CD4-positive, alpha-beta memory T cell (primary cell): ENCODE measurements at places on chromosomes 6 and 20. TPM values are rescaled to one million over a fixed set of nuclear protein-coding genes. Genes with fewer than 3 reads are reported as not detected.

The BTNL2 gene
- total RNA-seq, result not detected

The TP53INP2 gene
- total RNA-seq, result 1.2 TPM

DNA sequence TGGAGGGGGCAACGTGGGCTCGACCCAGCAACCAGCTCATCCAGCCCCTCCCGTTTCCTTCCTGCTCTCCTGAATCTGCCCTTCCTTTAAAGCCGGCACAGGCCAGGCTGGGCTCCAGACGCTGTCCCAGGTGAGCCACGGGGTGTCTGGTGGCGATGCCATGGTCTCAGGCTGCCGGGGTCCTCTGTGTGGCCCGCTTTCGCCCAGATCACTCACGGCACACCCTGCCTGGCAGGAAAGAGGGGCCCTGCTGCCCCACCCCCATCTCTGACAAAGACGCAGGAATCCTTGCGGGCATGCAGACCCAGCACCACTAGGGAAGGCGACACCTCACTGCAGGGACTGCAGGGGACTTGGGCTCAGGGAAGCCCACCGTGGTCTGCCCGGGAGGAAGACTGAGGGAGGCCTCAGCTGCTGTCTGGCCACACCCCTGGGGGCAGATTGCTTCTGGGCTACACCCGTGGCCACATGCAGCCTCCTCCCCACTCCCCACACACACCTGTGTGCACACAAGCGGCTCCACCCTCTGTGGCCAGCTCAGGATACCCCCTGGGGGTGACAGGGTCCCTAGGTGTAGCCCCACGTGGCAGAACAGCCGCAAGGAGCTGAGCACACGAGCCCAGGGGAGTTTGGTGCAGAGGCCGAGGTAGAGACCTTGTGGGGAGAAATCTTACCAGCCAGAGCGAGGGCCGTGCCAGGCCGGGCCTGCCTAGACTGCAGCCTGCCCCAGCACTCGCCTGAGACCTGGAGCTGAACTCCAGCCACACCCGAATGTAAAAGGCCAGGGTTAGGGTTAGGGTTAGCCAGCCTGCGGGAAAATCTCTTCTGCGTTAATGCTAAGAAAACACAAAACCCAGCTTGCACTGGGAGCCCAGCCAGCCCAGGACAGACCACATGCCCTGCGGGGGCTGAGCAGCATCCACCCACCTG lies 104.6 kb downstream of the DLL1 start:
- H3K4me3 ChIP-seq, result no peak overlapping the region
- no peaks in the 10 kb centered on the region for H3K4me1 ChIP-seq
- no peaks in the 10 kb centered on the region for H3K27me3 ChIP-seq
- H3K27ac ChIP-seq, result no peak overlapping the region

- no peak overlapping the region for H3K4me3 ChIP-seq
- no peaks in the 10 kb centered on the region for H3K27me3 ChIP-seq
- no peak overlapping the region for H3K27ac ChIP-seq
- H3K36me3 ChIP-seq, result no peaks in the 10 kb centered on the region
- H3K4me1 ChIP-seq, result no peaks in the 10 kb centered on the region
Observed at GRCh38 chr6:127998985-127999384, 98.1 kb upstream of the THEMIS start.

GRCh38 chr6:22590423-22590822 lies 21.1 kb downstream of the HDGFL1 start:
- H3K36me3 ChIP-seq, result no peaks in the 10 kb centered on the region
- H3K4me1 ChIP-seq, result no peaks in the 10 kb centered on the region
- DNase-seq, result no peak
- no peak overlapping the region for H3K27ac ChIP-seq
- H3K4me3 ChIP-seq, result no peak overlapping the region

- DNase-seq, result peak; percentile 79
- no peaks in the 10 kb centered on the region for H3K27me3 ChIP-seq
- H3K4me3 ChIP-seq, result peak within 1 kb of the TSS; percentile 69
- peak within 1 kb of the TSS; percentile 63 for H3K27ac ChIP-seq
Observed at GRCh38 chr6:43228951-43229802, at the start of gene DNPH1. TSS of gene DNPH1 (minus strand) at chr6:43229481. CDS start at chr6:43229456, 25 bp downstream.
